ENCODE measurements at places on chromosomes 3 and 15.

- DNase-seq: no peak
These were observed 60.0 kb downstream of the AAGAB start for GRCh38 chr15:67194171-67195114.

DNA sequence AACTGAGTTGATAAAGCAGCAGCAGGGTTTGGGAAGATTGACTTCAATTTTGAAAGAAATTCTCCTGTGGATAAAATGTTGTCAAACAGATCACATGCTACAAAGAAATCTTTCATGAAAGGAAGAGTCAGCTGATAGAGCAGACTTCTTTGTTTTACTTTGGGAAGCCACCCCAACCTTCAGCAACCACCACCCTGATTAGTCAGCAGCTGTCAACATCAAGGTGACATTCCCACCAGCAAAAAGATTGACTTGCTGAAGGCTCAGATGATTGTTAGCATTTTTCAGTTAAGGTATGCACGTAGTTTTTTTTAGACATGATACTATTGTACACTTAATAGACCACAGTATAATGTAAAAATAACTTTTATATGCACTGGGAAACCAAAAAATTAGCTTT, 87.6 kb upstream of the ACKR4 start:
- no peak for DNase-seq

DNA sequence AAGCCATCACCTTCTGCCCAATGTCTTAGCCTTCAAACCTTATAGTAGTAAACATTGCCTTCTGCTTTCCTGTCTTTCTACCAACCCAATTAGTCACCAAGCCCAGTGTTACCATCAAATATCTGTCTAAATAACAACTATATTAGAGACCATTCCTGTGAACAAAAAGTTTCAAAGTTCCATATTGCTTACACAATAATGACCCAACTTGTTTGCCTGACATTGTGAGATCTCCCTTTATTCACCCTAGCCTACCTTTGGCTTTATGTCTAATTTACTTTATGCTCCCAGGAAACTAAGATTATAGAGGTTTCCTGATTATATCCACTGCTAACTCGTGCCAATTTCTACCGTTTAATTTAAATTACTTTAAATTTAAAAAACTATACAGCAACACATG, 26.0 kb upstream of the KCNAB1 start:
- DNase-seq: no peak

DNA sequence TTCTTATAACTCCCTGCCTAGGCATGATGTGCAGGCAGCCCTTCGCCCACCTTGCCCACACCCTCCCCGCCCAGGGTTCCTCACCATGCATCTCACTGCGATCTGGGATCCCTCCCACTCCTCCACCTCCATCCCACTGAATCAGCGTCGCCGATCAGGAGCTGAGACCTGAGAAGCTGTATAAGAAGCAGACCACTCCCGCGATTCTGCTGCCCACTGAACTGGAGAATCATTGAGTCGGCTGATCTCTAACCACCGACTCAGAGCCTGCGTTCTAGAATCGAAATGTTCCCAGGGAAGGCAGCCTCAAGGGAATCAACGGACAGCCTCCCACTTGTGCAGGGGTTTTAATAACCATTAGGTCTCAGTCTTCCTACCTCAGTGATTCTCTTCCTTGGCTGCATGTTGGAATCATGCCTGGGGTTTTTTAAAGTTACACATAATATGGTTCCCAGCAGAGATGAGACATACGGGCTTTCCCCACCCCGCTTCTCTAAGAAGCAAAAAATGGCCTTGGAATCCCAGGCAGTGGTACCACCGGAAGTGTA, 60.2 kb downstream of the TMEM44 start:
- no peak for DNase-seq

DNA sequence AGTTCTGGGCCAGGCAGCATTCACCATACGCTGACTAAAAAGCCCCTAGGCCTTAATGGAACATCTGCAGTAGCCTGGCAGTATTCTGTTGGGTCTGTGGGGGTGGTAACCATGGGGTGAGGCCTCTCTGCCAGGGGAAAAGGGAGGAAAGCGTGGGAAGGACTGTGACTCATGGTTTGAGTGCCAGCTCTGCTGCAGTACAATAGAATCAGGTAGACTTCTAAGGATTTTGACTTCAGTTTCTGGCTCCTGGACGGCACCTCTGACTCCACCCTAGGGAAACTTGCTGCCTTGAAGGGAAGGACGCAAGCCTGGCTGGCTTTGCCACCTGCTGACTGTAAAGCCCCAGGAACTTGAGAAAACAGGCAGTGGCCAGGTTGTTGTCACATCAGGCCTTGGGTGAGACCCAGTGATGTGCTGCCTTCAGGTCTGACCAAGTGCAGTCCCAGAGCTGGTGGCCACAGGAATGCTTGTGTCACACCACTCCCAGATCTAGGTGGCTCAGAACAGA, 148.6 kb downstream of the SUCNR1 start:
- DNase-seq: peak; percentile 62

DNA sequence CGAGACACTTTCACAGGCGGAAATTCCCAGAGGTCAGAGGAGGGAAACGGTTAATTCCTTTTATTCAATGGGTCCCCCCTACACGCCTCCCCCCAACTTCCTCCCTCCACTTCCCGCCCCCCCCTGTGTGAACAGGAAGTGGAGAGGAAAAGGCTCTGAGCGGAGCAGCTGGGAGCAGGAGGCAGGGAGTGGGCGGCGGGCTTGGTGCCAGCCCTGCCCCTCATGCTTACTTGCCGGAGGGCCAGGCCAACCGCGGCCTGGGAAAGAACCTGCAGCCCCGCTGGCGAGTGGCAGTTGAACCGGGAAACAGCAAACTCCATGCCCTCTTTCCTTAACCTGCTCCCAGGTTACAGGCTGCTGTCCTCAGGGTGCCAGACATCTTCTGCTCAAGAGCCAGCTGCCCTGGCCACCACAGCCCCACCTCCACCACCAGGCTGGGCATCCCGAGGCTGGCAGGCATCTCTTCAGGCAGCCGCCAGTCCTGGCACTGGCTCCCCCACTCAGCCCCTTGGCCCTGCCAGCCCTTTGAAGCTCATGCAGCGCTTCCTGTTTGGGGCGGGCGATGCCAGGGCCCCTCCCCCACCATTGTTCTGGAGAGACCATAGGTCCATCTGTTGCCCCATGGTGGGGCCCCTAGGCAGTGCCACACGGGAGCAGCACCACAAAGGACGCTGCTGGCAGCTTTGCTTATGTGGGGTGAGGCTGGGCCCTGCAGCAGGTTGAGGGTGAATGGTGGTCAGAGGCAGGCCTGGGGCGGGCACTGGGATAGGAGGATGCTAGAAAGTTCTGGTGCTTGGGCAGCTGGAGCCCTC, 12.9 kb downstream of the VPS18 start:
- no peak for DNase-seq

GRCh38 chr15:92652576-92652966, 3.0 kb downstream of the FAM174B start:
- no peak for DNase-seq

GRCh38 chr3:194343561-194343893, 7.6 kb downstream of the CPN2 start:
- DNase-seq: no peak

- DNase-seq: peak; percentile 63
These were observed 131.6 kb downstream of the AQP9 start for GRCh38 chr15:58269455-58270414.
